Immature natural killer cell (primary cell): ENCODE measurements at places on chromosomes 2 and 18.

DNA sequence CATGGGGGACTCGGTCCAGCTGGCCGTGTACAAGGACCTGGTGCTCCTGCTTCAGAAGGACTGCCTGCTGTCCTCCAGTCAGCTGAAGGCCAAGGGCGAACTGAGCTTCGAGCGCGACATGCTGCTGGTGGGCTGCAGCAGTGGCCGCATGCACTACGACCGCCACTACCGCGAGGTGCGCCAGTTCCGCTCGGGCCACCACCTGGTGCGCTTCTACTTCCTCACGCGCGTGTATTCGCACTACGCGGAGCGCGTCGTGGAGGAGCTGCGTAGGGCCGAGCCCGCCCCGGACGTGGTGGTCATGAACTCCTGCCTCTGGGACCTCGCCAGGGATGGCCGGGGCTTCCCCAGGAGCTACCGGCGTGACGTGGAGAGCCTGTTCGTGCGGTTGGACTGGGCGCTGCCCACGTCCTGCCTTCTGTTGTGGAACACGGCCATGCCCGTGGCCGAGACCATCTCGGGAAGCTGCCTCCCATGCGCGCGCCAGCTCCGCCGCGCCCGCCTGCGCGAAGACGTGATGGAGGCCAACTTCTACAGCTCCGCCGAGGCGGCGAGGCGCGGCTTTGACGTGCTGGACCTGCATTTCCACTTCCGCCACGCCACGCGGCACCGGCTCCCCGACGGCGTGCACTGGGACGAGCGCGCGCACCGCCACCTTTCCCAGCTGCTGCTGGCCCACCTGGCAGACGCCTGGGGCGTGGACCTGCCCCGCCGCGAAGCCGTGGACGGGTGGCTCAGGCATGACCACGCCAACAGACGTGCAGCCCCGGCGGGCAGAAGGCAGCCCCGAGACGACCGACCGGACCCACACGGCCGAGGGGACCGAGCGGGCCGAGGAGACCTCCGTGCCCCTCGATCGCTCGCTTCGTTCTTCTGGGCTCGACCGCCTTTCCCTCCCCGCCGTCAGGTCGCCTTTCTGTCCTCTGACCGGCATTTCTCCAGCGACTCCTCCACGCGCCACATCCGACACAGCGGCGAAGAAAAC lies 293.9 kb upstream of the ERBB4 start:
- no peak for DNase-seq

- DNase-seq = no peak
Measured at GRCh38 chr2:181117206-181117925, 137.0 kb downstream of the UBE2E3 start.

- DNase-seq = no peak
Measured at GRCh38 chr2:184890311-184890710, 292.0 kb downstream of the ZNF804A start.

- DNase-seq = no peak
Measured at GRCh38 chr18:29439398-29439797, 1262.5 kb upstream of the CDH2 start.

- DNase-seq = no peak
Measured at GRCh38 chr2:118047380-118047826, 33.5 kb upstream of the CCDC93 start.

DNA sequence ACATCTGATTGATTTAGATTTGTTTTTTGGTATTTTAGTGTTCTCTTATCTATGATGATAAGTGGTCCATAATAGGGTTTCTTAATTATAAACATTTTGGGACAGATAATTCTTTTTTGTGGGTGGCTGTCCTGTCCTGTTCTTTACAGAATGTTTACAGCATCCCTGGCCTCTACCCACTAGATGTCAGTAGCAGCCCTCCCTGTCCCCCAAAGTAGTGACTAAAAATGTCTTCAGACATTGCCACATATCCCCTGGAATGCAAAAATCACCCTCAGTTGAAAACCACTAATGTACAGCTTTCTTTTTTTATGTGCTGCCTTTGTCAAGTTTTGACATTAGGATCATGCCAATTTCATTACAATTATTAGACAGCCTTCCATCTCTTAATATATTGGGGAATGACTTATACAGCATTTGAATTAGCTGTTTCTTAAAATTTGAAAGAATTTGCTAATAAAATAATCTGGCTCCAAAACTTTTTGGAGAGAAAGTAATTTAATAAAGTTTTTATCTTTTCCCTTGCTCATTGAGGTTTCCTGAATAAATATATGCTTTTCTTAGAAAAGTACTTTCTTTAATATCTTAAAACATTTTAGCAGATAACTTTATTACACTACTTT lies 19.5 kb downstream of the WIPF1 start:
- DNase-seq = peak; percentile 74

DNA sequence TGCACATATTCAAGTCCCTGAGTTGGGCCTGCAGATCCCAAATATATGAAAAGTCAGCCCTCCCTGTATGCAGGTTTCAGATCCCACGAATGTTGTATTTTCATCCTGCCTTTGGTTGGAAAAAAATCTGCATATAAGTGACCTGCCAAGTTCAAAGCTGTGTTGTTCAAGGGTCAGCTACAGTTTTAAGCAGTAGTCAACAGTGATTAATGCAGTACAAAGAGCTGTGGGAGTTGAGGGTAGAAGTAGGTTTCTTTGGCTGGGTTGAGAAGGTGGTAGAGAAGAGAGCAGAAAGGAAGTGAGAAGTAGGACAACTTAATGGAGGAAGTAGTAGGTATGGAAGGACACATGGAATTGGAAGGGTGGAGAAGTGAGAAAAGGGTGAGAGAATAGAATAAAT lies 127.9 kb downstream of the ANKRD44 start:
- DNase-seq = no peak

DNA sequence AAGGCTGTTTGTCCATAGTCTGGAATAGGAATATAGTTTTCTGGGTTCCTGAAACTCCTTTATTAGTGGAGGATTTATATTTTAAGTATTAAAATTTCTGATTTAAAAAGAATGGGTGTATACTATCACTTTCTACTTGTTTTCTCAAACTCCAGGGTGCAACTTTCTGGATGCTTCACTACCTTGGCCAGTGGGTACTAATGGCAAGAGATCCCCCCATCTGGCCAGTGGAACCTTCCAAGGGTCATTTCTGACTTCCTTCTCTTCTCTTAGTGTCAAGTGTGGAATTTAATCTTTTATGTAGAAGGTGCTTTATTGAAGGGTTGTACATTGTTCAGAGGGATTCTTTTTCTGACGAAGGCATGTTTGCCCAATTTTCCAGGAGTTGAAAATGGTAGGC lies 86.4 kb upstream of the LPIN2 start:
- DNase-seq = no peak

DNA sequence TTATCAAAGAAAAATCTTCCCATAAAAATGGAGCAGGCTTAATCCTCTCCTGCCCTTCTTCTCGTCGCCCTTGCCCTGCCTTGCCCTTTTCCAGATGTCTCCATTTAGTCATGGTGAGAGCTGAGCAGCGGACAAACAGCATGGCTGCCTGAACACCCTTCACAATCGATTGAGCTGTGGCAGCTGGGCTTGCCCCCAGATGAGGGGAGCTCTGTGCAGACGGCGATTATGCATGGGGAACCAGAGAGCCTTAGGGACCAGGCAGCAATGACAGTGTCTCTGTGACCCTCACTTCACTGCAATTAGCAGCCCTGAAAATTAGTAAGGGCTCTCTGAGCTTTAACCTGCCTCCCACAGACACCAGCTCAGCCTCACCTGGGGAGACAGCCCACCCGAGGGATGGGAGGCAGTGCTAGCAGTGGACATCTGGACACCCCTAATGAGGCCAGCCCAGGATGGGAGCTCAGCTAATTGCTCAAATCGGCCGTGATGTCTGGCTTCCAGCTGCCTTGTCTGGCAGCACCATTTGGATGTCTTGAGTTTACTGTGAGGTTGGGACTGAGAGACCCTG lies 365.7 kb downstream of the TNS1 start:
- DNase-seq = no peak

GRCh38 chr2:219538504-219538951 lies 5.1 kb downstream of the CHPF start:
- DNase-seq = no peak

GRCh38 chr2:47227532-47228279 lies 72.6 kb upstream of the STPG4 start:
- DNase-seq = no peak

DNA sequence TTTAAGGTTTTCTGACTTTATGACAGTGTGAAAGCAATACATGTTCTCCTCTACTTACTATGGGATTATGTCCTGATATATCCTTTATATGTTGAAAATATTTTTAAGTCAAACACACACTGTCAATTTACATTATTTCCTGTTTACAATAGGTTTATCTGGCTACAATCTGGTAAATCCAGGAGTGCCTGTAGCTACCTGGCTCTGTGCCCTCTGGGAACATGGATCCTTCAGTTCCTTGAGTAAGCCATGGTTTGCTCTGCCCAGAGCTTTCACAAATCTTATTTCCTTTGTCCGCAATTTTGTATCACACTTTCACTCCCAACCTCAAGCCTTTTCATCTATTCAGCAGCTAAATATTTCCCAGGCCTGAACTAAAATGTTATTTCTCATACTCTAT lies 1582.2 kb upstream of the NXPH2 start:
- no peak for DNase-seq

GRCh38 chr2:37349231-37349860 lies 4.9 kb downstream of the QPCT start:
- DNase-seq = no peak

GRCh38 chr2:240926516-240927389 lies 20.6 kb downstream of the CROCC2 start:
- no peak for DNase-seq

DNA sequence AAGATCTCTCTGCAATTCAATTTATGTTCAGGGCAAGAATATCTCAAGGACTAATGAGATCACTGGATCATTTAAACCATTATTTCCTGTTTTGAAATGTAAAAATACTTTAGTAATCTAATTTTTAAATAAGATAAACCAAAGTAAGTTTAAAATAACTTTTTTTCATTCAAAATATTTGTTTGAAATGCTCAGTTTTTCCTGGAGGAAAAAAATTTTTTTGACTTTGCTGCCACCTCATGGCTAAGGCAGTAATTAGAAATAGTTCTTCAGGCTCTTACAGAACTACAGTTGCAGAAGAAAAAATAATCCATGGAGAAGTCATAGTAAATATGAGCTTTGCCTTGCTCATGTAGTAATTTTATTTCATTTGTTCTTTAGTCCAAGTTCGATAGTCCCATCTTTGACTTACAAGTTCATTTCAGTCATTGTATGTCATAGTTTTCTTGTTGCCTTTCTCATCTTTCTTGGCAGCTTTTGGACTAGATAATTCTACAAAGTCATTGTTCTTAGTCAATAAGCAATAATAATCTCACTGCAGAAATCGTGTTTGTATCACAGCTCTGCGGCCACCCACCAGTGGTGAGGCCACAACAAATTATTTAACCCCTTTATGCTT lies 127.4 kb downstream of the DPP4 start:
- DNase-seq = peak; percentile 14

GRCh38 chr2:164388511-164388910 lies 232.8 kb downstream of the GRB14 start:
- no peak for DNase-seq

DNA sequence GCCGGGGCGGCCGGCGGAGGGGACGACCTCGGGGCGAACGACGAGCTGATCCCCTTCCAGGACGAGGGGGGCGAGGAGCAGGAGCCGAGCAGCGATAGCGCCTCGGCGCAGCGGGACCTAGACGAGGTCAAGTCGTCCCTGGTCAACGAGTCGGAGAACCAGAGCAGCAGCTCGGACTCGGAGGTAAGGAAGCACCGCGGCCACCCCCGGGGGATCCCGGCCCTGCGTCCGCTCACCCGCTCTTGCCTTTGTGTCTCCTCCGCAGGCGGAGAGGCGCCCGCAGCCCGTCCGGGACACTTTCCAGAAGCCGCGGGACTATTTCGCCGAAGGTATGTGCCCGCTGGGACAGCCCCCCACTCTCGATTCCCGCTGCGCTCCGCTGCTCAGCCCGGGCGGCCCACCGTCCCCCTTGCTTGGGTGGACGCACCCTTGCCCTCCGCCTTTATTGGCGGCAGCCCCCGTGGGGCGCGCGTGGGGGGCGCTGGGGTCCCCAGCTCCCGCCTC lies 611 bp downstream of the TCF7L1 start:
- DNase-seq = no peak

DNA sequence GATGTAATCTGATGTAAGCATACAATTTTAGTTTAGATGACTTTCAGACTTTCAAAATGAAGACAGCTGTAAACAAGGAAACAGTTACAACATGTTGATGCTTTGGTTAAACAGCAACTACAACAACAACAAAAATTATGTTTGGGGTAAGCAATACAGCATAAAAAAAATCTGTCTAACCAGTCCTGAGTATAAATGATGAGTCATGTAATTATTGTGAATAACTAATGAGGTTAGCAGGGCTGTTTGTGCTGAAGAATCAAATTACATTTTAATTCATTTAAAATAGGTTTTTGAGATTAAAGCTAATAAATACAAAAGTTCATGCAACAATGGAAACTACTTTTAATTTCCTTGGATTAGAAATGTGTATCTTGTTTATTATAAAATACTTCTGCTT lies 266.9 kb downstream of the LRP1B start:
- no peak for DNase-seq

GRCh38 chr18:9017905-9018227 lies 84.6 kb upstream of the NDUFV2 start:
- DNase-seq = no peak

GRCh38 chr18:32346671-32347070 lies 124.0 kb downstream of the GAREM1 start:
- DNase-seq = no peak

DNA sequence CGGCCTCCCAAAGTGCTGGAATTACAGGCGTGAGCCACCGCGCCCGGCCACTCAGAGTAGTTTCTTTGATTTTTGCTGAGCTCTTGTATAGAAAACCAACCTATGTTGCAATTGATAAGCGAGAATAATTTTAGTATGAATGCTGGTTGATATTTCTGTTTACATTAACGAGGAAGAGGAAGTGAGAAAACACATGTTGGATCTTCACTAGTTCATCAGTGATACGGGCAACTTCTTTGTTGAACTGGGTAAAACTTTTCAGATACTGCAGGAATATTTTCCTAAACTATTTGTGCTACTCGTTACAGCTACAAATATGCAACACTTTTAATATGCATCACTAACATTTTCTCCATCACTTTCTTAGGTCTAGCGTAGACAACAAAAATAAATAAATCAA lies 67.9 kb upstream of the SLC25A52 start:
- no peak for DNase-seq

GRCh38 chr2:150477347-150477746 lies 10.1 kb downstream of the RND3 start:
- no peak for DNase-seq

- DNase-seq = no peak
Measured at GRCh38 chr2:157196956-157197355, 60.5 kb upstream of the GALNT5 start.

DNA sequence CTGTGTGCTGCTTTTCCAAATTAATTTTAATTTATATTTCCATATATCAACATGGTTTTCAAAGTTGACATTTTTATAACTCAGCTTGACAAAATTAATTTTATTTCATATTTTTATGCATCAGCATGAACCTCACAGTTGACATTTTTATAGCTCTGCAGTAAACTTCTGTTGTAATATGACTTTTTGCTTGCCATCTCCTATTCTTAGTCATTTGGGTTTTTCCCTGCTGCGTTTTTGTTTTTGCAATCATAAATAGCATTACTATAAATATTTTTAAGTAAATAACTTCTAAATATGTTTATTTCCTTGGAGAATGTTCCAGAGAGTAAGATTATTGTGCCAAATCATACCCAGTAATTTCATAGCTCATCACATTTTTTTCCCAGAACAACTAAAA lies 21.0 kb upstream of the L3MBTL4 start:
- no peak for DNase-seq
